ENCODE measurements at places on chromosomes 4 and X.

DNA sequence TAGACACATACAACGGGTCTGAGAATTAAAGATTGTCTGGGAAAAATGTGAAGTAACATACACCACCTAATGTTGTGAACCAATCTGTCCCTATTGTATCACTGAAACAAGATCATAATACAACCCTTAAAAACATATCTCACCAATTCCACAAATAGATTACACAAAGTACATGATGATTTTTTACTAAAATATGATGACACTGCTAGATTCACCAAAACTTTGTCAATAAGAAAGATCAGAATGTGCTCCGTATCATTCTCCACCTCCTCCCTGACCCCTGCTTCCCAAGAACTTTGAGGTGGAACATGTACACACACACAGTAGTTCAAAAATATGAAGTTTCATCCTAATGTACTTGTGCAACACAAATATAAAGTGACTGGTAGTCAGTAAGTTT, 862.0 kb downstream of the PCDH18 start:
- DNase-seq = no peak

DNA sequence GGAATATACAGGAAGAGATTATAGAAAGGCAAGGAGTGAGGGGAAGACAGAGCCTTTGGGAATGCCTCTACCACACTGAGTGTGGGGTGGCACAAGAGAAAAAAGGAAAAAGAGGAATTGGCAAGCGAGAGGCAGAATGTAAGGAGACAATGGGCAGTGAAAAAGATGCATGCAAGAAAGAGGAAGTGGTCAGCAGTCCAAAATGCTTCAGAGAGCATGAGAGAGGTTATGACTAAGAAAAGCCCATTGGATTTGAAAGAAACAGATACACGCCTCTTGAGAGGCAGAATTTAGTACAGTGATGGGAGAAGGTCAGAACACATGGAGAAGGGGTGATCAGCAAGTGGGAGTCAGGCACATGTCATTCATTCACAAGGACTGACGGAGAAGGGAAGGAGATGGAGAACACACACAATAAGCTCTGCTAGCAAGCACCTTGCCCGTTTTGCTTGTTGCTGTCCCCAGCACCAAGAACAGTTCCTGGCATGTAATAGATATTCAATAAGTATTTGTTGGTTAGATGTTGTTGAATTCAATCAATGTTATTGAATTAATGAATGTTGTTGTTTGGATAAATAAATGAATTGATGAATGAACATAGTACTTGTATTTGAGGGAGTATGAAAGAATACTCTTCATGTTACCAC, 6.3 kb downstream of the DCHS2 start:
- no peak for DNase-seq

DNA sequence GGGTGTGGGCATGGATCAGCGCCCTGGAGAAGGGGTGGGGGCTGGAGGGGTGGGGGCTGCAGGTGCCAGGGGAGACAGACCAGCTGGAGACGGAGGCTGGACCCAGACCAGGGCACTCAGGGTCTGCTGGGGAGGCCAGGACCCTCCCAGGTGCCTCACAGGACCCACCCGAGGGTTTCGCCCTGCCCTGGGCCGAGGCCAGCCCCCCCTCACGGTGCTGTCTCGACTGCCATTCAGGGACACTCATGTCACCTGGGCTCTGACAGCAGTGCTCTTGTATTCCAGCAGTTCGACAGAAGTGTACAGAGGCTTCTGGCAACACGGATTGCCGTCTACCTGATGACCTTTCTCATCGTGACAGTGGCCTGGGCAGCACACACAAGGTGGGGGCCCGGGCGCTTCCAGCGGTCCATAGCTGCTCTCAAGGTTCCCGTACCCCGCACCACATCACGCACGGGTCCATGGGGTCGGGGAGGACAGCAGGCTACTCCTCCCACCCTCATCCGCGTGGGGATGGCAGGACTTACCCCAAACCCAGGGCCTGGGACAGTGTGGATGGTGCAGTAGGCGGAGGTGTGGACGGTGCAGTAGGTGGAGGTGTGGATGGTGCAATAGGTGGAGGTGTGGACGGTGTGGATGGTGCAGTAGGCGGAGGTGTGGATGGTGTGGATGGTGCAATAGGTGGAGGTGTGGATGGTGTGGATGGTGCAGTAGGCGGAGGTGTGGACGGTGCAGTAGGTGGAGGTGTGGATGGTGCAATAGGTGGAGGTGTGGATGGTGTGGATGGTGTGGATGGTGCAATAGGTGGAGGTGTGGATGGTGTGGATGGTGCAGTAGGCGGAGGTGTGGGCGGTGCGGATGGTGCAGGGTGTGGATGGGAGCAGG, 18.1 kb downstream of the TMEM175 start:
- no peak for DNase-seq

DNA sequence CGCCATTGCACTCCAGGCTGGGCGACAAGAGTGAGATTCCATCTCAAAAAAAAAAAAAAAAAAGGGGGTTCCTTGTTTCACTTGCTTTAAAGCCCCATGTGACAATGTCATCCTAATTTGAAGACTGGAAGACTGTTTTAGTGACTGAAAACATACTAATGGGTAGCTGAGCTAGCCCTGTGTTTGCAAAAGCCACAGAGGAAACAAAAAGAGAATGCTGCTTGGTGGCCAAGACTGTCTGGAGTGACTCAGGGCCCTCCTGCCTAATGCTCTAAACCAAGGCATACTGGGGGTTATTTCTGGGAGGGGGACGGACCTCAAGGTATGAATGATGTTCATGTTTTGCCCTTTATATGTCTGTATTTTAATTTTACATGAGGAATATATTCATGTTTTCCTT, 16.0 kb downstream of the HPSE start:
- no peak for DNase-seq

- no peak for DNase-seq
Observed at GRCh38 chrX:64758047-64758446, 218.2 kb downstream of the ZC4H2 start.

GRCh38 chr4:142579443-142579842, 266.7 kb downstream of the INPP4B start:
- DNase-seq = no peak

DNA sequence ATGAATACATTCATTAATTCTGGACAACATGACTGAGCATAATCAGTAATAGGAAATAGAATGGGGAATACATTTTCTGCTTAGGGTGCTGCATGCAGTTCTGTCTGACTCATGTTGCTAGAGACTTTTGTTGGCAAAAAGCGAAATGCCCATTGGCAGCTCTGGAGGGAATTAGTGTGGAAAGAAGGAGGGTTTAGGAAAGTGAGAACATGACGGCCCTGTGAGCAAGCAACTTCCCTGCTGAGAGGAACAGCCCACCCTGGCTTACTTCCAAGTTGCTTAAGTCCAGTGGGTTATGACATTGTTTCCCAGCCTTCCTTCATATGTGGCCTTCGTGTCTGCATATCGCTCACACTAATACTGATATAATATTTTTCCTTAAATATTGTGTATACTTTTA, 13.8 kb downstream of the MAD2L1 start:
- peak; percentile 94 for DNase-seq

- no peak for DNase-seq
Observed at GRCh38 chrX:71282514-71283402, 677 bp upstream of the NONO start.

- DNase-seq = no peak
Observed at GRCh38 chr4:8364848-8365350, 75.6 kb downstream of the ACOX3 start.
